NCI-H526 treated with DMSO at 0.1 percent for 48 hours (cell line): ENCODE measurements at places on chromosomes 6 and 20.

DNA sequence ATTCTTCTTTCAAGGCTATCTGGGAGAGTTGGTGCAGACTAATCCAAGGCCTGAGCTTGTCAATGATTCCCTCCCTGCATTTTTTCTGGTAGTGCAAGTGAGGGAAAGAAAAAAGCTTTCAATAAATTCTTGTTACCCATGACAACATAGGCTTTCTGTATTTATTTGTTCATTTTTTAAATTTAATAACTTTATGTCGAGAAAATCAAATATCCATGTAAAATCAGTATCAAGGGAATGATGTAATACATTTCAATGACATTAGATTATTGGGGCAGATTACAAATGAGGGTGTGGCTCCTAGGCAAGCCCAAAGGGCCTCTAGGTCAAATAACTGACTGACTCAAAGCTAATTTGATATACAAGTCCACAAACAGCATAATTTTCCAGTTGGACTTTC is 104.0 kb downstream of the GJA1 start:
- DNase-seq: no peak

GRCh38 chr20:44182135-44182765 is 4.7 kb downstream of the JPH2 start:
- DNase-seq: no peak

DNA sequence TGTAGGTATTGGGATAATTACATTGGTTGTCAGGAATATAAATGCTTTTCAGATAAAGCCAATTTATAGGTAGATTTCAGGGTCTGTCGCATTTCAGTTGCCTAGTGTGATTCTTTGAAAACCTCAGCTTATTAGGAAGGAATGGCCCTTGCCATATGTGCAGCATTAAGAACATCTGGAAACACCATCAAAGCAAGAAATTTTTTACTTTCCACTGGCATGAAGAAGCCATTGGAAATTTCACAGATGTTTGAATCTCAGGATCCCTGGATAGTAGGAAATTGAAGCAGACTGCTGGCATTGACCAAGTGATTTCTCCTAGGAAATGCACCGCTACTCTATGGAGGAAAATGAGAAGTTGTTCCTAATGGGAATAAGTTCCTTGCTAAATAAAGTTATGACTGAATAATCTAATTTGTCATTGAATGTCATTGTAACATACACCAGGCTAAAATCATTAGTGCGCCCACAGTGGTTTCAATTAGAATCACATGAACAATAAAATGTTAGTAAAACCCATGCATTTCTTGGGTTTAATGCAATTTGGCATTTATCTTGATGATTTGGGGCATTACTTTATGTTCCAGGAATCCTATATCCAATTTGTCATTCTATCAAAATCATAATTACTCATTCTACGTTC is 950.1 kb downstream of the EPHA7 start:
- DNase-seq: no peak

DNA sequence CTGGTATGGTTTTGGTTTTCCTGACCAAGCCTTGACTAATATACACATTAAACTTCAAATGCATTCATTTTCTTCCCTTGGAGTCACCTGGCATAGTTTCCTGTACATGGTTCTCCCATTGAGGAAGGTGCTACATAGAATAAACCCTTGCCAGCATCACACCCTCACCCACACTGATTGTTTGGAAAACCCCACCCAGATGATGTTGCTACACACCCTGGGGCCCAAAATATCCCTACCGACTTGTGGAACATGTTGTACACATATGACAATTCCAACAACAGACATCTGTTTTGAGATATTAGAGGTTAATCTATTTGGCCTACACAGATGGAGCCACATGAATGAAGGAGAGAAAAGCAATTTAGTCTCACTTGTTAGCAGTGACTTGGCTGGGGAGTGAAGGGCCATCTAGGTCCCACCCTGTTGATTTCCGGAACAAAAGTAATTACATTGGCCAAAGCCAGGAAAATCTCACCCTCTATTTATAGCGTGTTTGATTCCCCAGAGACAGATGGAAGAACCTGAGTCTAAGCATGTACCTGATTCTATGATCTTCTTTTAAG is 606.0 kb upstream of the BTBD3 start:
- no peak for DNase-seq

DNA sequence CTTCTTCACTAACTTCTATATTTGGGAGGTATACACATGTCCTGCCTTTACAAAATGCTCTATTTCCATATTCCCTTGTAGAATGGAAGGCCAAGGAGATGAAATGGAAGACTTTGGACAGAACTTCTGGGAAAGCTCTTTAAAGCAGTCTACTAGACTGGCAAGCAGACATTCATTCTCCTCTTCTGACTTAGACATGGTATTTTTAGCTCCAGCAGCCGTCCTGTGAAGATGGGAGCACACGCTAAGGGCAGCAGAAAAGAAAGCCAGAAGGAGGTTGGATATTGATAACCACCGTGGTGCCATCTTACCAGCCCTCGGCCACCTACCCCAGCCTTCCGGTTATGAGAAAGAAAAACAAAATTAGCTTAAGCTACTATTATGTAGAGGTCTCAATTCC is 70.1 kb upstream of the E2F3 start:
- DNase-seq: no peak

DNA sequence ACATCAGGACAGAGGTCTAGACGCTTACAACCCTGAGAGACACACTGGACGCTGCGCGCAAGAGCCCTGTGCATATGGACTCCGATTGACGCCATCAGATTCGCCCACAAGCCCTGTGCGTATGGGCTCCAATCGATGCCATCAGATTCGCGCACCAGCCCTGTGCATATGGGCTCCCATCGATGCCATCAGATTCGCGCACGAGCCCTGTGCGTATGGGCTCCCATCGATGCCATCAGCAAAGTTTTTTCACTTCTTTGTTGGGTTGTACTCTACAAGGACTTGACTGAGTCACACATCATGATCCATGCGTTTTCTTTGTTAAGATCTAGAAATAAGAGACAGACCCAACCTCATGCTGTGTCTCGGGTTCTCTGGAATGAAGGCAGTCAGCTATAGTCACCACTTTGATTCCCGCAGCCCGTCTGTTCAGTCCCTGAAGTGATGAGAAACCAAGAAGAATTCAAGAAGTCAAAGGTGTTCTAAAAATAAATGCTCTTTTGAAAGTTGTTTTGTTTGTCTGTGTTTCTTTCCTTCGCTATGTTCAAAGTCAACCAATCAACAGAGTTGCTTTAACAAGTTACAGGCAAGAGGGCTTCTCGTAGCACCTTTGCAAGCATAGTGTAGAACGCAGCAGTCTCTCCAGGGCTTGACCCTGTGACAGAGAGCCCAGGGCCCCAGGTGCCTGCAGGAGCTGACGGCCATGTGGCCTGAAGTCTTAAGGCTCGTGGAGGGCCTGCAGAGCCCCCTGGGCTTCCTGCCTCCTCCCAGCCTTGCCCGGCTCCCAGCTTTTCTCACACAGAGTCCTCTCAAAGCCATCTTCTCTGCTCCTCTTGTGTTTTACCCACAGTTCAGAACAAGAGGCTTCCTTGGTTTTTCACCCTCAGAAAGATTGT is 7.9 kb downstream of the RPS6KA2 start:
- no peak for DNase-seq

DNA sequence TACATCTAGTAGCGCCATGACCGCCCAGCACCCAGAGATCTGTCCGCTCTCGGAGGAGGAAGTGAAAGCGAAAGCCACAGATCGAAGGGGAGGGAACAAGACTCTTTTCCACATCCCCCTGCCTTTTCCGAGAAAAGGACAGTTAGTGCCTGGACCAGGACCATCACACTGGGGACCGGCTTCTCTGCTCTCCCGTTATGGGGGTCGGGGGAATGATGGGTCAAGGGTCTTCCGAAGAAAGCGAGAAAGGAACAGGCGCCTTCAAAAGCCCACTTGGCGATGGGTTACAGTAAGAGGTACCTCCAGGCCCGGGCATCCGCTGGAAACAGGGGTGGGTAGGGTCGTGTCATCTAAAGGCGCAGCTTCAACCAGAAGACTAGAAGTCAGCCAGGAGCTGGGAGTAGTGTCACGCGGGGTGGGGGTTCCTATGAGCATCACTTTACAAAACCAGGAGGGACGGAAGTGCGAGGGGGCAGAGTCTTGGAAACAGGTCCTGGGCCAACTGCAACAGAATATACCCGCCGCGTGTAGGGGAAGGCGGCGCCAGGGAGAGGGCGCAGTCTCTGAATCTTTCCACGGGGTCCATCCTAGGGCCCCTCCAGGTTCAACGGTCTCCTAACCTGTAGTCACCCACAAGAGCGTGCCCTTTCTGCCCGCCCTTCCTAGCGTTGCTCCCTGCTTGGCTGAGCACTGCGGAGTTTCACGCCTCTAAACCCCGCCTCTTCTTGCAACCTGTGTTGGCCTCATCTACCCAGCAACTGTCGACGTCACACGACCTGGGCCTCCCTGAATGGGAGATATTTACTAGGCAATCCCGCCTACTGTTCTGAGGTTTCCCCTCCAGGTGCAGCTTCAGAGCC is at the start of gene PSMB8:
PSMB8 (minus strand) TSS at position 69 of the 860 bp plus-strand sequence; CDS start at position 18, 51 bp downstream.
- peak; percentile 98 for DNase-seq

GRCh38 chr6:45488269-45488668 is 110.5 kb upstream of the SUPT3H start:
- DNase-seq: no peak

GRCh38 chr6:16158943-16159557 is 30.2 kb downstream of the MYLIP start:
- DNase-seq: no peak
